ENCODE measurements at places on chromosomes 2 and 18.

- no peak for DNase-seq
Measured at GRCh38 chr2:232038881-232039485, 77.5 kb downstream of the DIS3L2 start.

GRCh38 chr2:129331638-129332037, 647.8 kb upstream of the RAB6C start:
- DNase-seq: no peak

DNA sequence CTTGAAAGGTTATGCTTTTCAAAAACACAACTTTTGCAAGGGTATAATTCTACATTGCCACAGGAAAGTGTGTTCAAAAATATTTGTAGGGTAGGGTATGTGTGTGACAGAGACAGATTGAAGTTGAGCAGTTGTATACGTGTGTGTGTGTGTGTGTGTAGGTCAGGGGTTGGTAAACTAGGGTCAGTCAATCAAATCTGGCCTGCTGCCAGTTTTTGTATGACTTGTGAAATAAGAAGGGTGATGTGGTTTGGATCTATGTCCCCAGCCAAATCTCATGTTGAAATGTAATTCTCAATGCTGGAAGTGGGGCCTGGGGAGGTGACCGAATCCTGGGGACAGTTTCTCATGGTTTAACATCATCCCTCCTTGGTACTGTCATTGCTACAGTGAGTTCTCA, 148.2 kb downstream of the CERS6 start:
- DNase-seq: no peak

DNA sequence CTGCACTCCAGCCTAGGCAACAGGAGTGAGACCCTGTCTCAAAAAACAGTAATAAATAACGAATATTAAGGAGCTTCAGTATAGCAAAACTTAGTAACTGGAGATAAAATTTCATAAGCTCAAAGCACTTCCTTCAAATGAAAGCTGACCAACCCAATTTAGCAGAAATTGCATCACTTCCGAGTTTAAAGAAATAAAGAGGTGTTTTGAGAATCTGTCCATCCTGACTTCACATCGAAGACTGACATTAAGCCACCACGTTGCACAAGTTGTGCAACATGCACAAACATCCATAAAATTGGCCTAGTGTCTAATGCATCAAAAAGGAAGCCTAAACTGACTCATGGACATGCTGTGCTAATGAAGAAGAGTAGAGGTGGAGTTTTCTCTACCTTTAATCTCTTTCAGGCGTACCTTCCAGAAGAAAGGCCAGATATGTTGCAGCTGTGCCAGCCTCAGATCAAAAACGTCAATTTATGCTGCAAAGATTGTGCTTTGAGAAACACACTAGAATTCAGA, 7.7 kb upstream of the DSG3 start:
- DNase-seq: no peak

GRCh38 chr2:8534729-8535468, 147.0 kb upstream of the ID2 start:
- no peak for DNase-seq

GRCh38 chr2:199366406-199366805, 91.3 kb downstream of the SATB2 start:
- no peak for DNase-seq

DNA sequence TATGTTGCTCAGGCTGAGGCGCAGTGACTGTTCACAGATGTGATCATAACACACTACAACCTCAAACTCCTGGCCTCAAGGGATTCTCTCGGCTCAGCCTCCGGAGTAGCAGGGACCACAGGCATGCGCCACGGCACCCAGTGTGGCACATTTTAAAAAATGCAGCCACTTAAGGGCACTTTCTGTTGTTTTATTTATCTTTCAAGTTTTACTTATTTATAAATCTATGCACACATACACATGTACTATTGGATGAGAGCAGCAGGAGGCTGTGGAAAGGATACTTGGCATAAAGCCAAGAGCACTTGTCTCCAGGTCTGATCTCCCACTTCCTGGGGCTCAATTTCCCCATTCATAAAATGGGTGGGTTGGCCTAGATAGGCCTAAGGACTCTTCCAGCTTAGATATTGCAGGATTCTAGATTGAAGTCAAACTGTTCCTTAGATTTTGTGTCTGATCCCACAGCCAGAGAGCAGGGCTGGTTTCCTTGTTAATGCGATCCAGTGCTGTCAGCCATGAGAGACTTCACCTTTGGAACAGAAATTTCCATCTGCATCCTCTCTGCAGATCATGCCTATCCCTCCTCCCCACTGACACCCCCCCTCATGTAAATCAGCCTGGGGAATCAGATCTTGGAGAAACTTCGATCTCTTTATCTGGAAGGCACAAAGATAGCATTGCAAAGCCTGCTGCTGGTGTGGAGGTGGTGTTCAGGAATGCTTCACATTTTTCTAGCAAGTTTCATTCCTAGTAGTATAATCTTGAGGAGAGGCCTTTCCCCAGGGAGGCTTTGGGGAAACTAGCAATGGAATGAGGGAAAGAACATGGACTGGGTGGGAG, 24.7 kb downstream of the PCBP1 start:
- DNase-seq: no peak

- DNase-seq: peak; percentile 97
Measured at GRCh38 chr2:122748552-122749011, 993.1 kb downstream of the TSN start.

- no peak for DNase-seq
Measured at GRCh38 chr2:152452256-152452973, 117.4 kb downstream of the FMNL2 start.

DNA sequence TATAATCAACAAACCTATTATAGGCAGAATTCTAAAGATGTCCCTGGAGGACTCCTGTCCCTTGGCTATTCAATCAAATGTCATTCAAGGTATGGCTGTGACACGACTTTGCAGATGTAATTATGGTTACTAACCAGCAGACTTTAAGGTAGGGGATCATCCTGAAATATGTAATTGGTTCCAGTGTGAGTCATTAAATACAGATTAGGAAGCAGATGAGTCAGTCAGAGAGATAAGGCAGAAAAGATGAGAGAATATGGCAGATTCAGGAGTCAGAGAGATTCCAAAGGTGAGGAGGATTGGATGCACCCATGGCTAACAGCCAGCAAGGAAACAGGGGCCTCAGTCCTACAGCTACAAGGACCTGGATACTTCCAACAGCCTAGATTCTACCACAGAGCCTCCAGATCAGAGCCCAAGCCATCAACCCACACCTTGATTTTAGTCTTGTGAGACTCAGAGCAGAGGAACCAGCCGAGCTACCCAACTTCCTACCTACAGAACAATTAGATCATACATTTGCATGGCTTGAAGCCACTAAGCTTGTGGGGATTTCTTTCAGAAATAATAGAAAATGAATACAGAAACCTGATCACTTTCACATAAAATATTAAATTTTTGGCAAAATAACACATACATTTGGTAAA, 11.2 kb upstream of the PROM2 start:
- no peak for DNase-seq

GRCh38 chr2:109331896-109332848, 203.2 kb downstream of the SH3RF3 start:
- peak; percentile 97 for DNase-seq

GRCh38 chr18:75154997-75155396, 53.9 kb downstream of the PTGR3 start:
- DNase-seq: no peak

DNA sequence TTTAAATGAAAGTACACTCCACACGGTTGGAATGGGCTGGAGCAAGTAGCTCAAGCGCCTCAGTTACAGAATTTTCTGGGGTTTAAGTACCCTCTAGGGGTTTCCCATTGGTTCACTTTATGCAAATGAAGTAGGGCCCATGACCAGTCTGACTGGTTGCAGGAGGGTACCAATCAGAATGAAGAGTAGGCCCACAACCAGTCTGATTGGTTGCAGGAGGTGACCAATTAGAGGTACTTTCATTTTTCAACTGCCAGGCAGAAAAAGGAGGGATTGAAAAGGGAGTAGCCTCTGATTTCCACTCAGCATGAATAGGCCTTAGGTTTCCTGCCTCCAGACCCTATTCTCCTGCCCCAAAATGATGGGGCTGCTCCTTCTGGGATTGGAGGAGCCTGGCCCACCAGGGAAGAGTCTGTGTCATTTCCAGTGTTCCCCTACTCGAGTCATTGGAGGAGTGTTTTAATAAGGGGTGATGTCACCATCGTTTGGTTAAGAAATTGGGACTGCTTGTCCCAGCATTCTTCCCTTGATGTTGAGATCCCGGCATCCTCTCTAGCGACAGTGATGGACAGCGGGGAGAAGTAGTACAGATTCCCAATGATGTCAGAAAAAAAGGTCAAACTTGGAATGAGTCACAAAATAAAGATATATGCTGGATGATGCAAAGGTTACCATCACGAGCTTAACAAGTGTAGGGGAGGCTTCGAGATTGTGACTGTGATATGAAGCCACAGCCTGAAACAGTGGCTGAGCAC, 210.4 kb downstream of the SH3BP4 start:
- DNase-seq: peak; percentile 32

GRCh38 chr2:43758739-43759138, 15.1 kb upstream of the DYNC2LI1 start:
- DNase-seq: no peak

GRCh38 chr2:59005836-59006615, 764.9 kb upstream of the FANCL start:
- no peak for DNase-seq

- DNase-seq: no peak
Measured at GRCh38 chr2:205511641-205512040, 170.7 kb upstream of the NRP2 start.

DNA sequence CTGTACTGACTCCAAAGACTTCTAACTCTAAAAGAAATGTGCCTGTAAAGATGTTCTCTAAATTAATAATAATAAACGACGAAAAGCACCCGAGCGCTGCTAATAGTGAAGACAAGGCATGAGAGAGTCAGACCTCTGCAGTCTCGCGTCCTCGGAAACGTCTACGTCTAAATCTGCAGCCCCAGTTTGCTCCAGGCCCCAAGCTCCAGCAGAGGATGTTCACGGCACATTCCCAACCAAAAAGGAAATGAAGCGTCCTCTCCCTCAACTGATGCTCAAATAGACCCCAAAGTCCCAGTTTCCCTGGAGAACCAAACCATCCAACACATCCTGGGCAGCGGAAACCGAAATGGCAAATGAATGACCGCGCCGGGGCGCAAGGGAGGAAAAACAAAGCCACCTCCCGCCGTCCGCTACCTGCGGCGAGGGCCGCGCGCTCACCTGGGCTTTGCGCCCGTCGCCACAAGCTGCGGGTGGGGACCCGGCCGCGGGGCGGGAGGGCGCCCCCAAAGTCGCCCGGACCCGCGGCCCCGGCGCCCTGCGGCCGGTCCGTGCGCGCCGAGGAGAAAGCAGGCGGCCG, 47.1 kb upstream of the CCDC150 start:
- peak; percentile 29 for DNase-seq

DNA sequence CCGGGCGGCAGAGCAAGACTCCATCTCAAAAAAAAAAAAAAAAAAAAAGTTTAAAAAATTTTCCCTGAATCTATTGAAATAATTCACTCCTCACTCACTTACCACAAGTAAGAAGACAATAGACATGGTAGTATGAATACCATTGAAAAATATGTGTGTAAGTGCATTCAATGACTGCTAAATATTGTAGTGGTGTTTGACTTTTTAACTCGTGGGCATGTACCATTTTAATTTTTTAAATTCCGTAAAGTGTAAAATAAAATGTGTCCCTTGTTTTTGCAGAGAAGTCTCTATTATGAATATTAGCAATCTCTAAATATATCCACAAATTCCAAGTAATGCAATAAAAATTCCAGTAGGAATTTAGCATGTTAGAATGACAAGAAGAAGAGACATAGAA, 134.1 kb downstream of the COPS8 start:
- no peak for DNase-seq

DNA sequence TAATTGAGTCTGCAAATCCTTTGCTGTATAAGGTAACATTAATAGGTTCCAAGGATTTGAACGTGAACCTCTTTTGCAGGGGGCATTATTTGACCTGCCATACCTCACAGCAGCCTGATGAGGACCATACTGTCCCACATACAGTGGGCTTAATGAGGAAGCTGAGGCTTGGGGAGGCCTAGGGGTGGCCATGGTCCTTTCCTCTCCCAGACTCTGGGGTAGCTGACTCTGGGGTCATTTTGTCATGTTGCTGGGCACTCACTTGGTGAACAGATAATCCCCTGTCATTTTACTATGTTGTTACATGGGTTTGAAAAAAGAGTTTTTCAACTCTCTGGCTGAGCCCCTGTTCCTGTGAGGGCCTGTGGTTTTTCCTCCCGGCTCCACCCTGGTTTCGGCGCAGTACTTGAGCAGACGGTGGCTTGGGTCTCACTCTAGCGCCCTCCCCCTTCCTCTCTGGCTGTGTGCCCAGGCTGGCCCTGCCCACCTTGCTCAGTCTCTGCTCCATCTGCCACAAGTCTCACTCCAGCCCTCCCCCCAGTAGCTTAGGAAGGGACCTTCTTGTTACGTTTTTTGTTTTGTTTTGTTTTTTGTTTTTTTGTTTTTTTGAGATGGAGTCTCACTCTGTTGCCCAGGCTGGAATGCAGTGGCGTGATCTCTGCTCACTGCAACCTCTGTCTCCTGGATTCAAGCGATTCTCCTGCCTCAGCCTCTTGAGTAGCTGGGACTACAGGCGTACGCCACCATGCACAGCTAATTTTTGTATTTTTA, 21.0 kb downstream of the INPP4A start:
- peak; percentile 85 for DNase-seq

GRCh38 chr2:96251721-96252292, 14.0 kb downstream of the TMEM127 start:
- peak; percentile 80 for DNase-seq

GRCh38 chr2:165470361-165470760, 863 bp downstream of the CSRNP3 start:
- DNase-seq: no peak

- DNase-seq: no peak
Measured at GRCh38 chr2:19547321-19547720, 188.9 kb upstream of the OSR1 start.

- no peak for DNase-seq
Measured at GRCh38 chr2:237542001-237542704, 24.2 kb upstream of the PRLH start.

GRCh38 chr2:217436386-217436785, 566.4 kb downstream of the TNS1 start:
- DNase-seq: no peak

- DNase-seq: no peak
Measured at GRCh38 chr2:106130251-106130998, 63.7 kb downstream of the UXS1 start.

- DNase-seq: no peak
Measured at GRCh38 chr2:216634370-216635148, 1.3 kb downstream of the IGFBP2 start.

- DNase-seq: peak; percentile 55
Measured at GRCh38 chr2:12008425-12009061, 262.1 kb downstream of the LPIN1 start.

- DNase-seq: no peak
Measured at GRCh38 chr18:48826806-48827205, 124.0 kb downstream of the SMAD7 start.

DNA sequence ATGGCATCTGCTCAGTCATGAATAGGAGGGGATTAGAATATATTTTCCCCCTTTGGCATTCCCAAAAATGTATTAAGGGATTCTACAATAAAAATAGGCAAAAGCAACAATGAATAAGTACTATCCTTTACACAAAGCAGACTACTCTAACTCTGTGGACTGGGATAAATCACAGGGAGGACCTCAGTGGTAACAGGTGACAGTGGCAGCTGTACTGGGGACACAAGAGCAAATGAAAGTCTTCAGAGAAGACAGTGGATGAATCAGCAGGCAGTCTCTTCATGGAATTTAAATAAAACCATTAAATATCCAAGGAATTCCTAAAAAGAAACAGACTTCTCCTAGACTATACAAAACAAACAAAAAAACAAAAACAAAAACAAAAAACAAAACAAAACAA, 4.8 kb downstream of the CDH7 start:
- DNase-seq: no peak
